Astrocyte of the cerebellum (primary cell): ENCODE measurements at places on chromosomes 1 and 21.
A peak's percentile ranks its signal among the peaks of the same experiment; 100 is the strongest.

DNA sequence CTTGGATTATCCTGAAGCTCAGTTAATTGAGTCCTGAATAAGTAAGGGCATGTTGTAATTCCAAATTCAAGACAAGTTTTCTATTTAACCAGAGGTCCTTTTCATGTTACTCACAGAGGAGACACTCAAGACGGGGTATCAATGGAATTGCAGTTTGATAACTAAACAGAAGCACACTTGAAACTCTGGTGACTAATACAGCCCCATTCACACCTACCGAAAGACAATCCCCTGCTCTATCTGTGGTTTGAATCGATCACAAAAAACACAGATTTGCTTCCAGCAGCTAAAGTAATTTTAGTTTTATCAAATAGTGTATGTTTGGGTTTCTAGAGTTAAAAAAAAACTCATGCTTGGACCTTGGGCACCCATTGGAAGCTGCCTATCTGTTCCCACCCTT lies 60.4 kb downstream of the TEX35 start:
- no peak for DNase-seq

- no peak for DNase-seq
These were observed 1.2 kb downstream of the AK5 start for GRCh38 chr1:77282866-77283539.

- no peak for DNase-seq
These were observed 19.0 kb downstream of the MAPKAPK2 start for GRCh38 chr1:206703661-206704060.

DNA sequence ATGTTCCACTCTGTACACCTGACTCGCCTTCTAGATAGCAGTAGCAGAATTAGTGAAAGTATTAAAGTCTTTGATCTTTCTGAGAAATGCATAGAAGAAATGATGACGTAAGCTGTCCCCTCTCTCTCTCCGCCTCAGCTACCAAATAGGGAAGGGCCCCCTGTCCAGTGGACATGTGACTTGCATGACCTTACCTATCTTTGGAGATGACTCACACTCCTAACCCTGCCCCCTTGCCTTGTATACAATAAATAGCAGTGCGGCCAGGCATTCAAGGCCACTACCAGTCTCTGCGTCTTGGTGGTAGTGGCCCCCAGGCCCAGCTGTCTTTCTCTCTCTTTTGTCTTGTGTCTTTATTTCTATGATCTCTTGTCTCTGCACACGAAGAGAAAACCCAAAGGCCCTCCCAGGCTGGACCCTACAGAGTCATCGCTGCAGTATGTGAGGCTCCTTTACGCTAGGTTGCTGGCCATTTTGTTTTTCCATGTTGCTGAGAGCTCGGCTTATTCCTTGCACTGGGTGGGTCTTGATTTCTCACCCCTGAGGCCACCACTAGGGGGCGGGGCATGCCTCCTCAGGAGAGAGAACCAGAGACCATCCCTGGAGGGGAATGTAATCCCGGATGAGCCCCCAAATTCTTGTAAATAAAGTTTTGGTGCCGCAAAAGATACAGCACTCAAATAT lies 16.0 kb upstream of the ZBTB8B start:
- DNase-seq: no peak

- DNase-seq: no peak
These were observed 20.0 kb downstream of the CDC73 start for GRCh38 chr1:193141804-193142203.

GRCh38 chr1:172252958-172253357 lies 167.5 kb upstream of the C1orf105 start:
- no peak for DNase-seq

- DNase-seq: peak; percentile 81
These were observed 44.9 kb downstream of the MAP3K21 start for GRCh38 chr1:233372218-233373120.

- DNase-seq: no peak
These were observed 207.6 kb upstream of the HMCN1 start for GRCh38 chr1:185526344-185527307.
